ENCODE measurements at places on chromosomes 16 and 17.

GRCh38 chr16:69711115-69711740, 15.1 kb downstream of the NQO1 start:
- no peak for DNase-seq

- no peak for DNase-seq
Measured at GRCh38 chr17:82802075-82802780, 37.6 kb downstream of the ZNF750 start.

DNA sequence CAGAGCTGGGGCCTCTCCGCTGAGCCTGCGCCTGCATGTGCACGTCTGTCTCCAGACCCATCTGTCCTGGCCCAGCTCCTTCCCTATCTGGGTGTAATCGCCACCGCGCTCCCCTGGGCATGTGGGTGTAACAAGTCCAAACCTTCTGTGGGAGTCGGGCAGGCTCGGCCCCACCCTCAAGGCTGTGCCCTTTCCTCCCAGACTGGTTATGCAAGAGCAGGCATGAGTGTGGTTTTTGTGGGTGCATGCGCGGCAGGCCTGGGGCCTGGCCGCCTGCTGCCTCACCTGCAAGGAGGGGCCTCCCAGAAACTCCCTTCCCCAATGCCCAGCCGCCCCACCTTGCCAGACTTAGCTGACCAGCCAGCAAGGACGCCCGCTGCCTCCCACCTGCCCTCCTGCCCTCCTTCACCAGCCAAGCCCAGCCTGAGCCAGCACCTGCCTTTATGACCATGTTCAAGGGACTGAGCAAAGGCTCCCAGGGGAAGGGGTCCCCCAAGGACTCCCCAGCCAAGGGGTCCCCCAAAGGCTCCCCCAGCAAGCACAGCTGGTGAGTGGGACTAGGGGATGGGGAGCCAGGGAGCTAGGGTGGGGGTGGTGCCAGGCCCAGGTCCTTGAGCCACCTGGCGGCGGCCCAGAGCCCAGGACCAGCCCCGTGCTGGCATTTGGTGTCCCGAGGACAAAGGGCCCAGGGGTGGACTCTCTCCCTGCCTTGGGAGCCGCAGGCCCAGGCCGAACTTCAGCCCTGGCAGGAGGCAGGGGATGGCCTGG, at the start of gene EVPLL:
Gene EVPLL (plus strand): TSS at position 342 of the 768 bp plus-strand sequence. CDS start 3,160 bp downstream, outside the sequence.
- peak; percentile 12 for DNase-seq

- no peak for DNase-seq
Measured at GRCh38 chr17:80018917-80019651, 16.6 kb downstream of the TBC1D16 start.

DNA sequence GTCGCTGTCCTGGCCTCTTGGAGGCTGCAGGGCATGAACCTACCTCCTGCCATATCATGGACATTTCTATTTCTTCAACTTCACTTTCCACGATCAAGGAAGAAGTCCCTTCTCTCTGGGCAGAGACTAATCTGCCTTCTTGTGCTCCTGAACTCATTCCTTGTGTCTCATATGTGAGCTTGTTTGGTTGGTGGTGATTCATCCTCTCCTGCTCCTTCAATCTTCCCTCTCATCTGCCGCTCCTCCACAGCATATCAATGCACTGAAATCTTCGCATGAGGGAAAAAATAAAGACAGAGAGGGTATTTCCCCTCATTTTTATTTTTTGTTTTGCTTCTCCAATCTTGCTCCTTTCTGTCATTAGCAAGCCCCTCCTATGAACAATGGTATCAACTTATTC, 571.7 kb upstream of the GOT2 start:
- no peak for DNase-seq

DNA sequence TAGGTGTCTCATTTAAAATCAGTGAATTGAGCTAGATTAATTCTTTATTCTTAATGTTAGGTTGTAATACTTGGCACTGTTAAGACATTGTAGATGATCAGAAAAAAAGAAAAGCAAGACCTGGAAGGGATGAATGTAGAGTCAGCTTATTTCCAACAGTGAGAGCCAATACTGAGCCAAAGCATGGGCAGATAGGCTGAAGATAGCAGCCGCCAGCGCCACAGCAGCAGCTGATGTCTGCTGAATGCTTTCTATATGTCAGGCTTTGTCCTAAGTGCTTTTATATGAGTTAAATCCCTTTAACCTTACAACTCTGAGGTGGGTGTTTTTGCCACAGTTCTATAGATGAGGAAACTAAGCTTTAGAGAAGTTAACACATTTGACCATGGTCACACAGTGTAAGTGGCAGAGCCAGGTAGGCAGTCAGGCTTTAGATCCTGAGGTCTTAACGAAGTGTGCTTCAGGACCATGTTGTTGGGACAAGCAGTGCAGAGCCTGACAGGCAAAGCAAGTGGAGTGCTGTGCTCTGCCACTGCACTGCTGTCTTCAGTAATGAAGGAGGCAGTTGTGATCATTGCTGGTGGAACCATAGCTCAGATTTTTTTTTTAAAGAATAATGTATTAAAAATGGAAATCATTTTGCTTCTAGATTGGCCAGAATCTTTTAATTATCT, 25.9 kb downstream of the TNRC6A start:
- no peak for DNase-seq

GRCh38 chr17:73711184-73711583, 66.9 kb upstream of the SDK2 start:
- no peak for DNase-seq

DNA sequence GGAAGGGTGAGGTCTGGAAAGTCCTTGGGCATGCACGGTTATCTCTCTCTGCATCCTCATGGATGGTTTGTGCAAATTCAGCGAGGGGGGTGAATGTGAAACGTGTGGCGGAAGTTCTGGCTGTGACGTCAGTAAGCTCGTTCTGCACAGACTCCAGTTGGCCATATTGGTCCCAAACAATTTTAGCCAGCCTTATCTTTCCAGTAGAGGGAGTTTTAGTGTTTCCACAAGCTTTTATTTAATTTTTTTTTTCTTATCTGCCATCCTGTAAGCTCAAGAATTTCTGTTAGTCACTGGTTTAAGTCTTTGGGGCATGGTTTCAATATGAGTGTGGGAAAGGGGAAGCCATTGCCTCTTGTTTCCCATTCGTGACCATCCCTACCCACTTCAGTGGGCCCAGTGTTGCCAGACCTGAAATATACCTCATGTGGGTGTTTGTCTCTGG, 39.0 kb downstream of the HLF start:
- no peak for DNase-seq

GRCh38 chr16:84785843-84786581, 33.8 kb upstream of the CRISPLD2 start:
- no peak for DNase-seq

DNA sequence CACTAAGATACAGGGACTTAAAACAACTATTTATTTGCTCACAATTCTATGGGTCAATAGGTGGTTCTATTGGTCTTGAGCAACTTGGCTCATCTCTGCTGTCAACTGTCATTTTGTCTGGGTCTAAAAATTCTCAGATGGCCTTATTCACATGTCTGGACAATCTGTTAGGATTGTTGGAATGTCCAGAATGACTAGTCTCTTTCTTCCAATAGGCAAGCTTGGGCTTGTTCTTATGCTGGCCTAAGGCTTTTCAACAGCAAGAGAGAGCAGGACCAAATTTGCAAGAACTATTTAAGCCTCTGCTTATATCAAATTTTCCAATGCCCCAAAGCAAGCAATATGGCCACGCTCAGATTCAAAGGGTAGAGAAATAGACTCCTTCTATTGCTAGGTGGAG, 240.9 kb downstream of the KIF2B start:
- DNase-seq = no peak

DNA sequence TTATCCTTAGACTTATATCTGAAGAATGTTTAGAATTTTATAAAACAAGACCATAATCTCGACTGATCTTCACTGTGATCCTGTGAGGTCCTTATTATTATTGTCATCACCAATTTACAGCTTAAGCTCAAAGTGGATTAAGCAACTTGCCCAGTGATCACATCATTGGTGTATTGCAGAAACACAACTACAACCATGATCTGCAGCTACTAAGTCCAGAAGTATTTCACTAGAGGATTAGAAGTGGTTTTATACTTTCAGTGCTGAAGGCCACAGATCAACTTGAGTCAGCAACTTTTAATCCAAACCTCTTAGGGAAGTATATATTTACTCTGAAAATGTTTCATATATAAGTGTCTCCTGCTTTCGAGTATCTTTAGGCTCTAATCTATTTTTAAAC, 624.3 kb upstream of the SOX9 start:
- no peak for DNase-seq

- no peak for DNase-seq
Measured at GRCh38 chr16:74987027-74987681, 2.2 kb upstream of the WDR59 start.

DNA sequence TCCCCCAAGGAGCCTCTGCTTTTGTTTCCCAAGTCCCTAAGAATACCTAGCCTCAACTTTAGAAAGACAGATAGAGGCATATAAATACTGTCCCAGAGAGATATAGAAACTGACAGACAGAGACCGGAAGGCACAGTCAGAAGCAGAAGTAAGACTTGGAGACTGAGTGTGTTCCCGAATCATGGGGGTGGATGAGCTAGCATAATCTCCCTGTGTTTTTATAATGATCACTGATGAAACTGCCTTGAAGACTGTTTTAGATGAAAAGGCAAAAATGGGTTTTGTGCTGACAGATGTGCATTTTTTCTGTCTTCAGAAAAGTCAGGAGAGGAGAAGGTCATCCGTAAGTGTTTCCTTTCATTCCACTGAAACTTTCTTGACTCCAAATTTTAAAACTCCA, 8.3 kb upstream of the PSMD3 start:
- DNase-seq = no peak

GRCh38 chr17:55605705-55606487, 94.6 kb upstream of the SMIM36 start:
- DNase-seq = no peak

DNA sequence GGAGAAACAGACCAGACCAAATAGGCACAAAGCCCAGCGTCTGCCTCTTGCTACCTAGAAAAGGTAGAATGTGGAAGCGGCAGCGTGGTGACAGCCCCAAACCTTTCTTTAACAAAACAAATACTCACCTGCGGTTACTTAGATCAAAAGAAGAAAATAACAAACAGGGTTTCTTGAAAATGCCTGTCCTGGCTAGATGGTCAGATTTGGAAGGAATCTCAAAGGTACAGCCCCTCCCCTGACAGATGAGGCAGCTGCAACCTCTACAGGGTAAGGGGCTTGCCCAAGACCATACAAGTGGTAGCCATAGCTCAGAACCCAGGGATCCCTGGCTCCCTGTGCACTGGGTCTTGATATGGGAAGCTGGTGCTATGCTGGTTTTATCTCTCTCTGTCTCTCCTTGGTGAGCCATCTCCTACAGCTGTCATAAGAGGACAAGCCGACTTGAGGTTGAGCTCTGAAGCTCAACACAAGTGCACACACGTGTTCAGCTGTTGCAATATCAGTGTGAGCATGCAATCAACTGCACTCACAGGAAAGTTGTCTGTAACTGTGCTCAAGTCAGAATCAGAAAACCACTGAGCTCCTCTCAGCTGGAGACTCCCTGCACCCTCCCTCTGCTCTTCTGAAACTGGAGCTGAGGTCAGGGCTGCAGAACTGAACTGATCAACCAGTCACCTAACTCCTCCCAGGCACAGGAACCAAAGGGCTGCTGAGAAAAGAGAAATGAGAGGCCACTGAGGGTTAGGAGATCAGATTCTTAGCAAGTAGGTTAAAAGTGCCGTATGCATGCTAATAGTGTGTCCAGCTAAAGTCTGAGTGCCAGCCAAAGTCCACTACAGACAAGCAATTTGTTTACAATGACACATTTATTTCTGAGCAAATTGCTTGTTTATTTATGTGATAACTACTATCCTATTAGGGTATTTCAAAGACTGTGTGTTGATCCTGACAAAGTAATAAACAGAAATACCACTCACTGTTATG, 6.1 kb upstream of the RNF157 start:
- peak; percentile 86 for DNase-seq

- no peak for DNase-seq
Measured at GRCh38 chr16:19151310-19151709, 16.7 kb upstream of the SYT17 start.

- DNase-seq = peak; percentile 48
Measured at GRCh38 chr16:9072806-9073341, 18.6 kb upstream of the HAPSTR1 start.

- DNase-seq = no peak
Measured at GRCh38 chr16:69410219-69410990, 14.0 kb upstream of the CYB5B start.

DNA sequence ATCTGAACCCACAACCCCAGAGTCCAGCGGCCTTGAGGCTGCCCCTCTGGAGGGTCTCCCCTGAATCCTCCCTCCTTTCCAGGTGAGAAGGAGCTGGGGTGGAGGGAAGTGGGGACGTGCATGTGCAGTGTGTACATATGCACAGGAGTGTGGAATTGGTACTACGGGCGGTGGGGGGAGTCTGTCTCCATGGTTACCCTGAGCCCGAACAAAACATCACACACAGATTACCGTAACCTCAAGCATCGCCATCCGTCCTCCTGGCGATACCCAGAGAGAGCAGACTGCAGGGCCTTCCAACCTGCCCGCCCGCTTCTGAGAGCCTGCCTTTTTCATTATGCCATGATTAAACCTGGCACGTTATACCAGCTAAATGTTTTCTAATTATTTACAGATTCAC, 25.1 kb downstream of the GSG1L start:
- no peak for DNase-seq

GRCh38 chr16:31050280-31051030, 17.1 kb downstream of the STX4 start:
- DNase-seq = no peak

DNA sequence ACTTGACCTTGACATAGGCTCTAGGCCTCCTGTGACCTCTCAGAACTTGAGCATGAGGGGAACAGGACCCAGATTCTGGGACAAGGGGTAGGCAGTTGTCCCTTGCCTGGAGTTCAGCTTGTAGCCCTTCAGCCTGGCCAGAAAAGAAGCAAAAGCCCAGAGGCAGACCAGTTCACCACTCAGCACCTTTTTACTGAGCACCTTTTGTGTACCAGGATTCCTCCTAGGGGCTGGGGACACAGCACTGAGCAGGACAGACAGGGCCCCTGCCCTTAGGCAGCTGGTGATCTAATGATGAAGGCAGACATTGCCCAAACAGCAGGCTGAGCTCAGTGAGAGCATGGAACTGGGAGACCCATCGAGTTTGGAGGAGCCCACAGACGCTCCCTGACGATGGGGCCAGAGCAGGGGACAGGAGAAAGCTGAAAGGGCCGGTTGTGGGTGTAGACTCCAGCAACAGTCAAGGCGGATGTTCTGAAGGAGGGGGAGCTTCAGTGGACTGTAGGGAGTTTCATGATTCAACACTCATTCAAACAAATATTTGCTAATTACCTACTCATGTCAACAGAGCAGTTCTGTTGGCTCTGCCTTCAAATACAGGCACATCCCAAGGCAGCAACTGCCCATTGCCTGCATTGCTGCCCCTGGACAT, 32.0 kb downstream of the SBK1 start:
- DNase-seq = no peak

- DNase-seq = no peak
Measured at GRCh38 chr17:57572062-57572461, 173.0 kb downstream of the CCDC182 start.

- no peak for DNase-seq
Measured at GRCh38 chr17:41013181-41013580, 4.3 kb upstream of the KRTAP3-1 start.

GRCh38 chr16:20166531-20167235, 93.0 kb upstream of the GPR139 start:
- no peak for DNase-seq

Data from GM13976 (cell line).